ENCODE measurements at places on chromosomes 2 and 18.

GRCh38 chr2:71423817-71424420 lies 29.4 kb upstream of the DYSF start:
- DNase-seq: no peak

- DNase-seq: no peak
Measured at GRCh38 chr2:209074711-209075110, 349.1 kb upstream of the MAP2 start.

DNA sequence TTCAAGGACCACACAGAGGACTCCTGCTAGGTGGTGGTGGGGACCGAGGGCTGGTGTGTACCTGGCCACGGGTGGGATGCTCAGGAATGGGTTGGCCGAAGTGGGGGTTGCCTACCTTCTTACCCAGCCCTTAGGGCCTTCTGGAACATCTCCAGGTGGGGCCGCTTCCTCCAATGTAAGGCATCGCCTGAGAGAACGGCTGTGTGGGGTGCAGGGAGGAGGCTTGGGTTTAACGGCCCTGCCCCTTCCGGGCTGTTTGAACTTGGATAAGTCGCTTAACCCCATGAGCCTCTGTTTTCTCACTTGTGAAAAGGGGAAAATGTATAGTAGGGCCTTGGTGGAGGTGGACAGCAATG lies 35.0 kb downstream of the EMILIN2 start:
- DNase-seq: no peak

DNA sequence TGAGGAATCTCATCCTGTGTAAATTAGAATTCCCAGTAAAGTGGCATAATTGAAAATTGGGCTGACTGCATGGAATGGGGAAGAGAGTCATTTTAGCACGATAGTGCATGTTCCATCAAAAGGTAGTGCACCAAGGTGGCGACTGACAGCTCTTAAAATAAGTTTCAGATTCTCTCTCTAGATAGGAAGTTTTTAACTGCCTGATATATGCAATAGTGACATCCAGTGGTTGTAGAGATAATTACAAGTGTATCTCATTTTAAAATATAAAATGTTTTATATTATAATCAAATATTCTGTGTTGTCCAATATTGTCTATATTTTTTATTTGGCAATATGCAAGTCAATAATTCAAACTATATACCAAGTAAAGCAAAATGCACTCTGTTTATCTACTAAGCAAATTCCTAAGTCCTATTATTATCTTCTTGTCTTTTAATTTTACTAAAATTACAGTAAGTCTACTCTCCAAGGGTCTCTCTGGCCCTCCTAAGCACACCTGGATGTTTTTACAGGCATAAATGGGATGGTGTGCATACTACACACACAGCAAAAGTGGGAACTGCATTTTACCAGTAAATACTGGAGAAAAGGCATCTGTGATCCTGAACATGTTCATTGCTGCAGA lies 397.7 kb upstream of the HNRNPA3 start:
- no peak for DNase-seq

DNA sequence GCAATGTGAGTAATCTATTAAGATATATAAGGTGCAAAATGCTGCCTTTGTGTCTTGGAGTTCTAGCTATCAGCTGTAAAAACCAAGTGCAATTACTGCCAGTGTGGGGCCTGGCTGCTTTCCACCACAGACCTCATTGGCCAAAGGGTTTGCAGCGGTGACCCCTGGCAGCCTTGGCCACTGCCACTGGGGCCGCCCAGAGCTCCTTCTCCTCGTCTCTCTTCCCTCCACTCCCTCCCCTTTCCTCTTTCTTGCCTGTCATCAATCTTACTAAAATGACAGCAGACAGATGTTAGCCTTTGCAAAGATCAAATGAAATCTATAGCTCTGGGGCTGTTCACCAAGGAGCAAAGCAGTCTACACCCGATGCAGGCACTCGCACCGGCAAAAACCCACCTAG lies 986.3 kb downstream of the BCL11A start:
- no peak for DNase-seq

- DNase-seq: no peak
Measured at GRCh38 chr18:57644540-57644939, 22.9 kb upstream of the NARS1 start.

- no peak for DNase-seq
Measured at GRCh38 chr2:26940001-26940400, 30.4 kb upstream of the MAPRE3 start.

- no peak for DNase-seq
Measured at GRCh38 chr2:9370746-9371145, 52.6 kb downstream of the ITGB1BP1 start.

GRCh38 chr2:109128048-109128615 lies 873 bp upstream of the SH3RF3 start:
- peak; percentile 84 for DNase-seq

GRCh38 chr2:12338946-12339697 lies 377.6 kb upstream of the TRIB2 start:
- no peak for DNase-seq

GRCh38 chr2:237320801-237321560 lies 93.0 kb downstream of the COL6A3 start:
- DNase-seq: no peak

GRCh38 chr18:33577685-33578517 lies at the start of gene ASXL3:
TSS of gene ASXL3 (plus strand) at chr18:33578219. CDS start at chr18:33578632, 413 bp downstream.
- peak; percentile 49 for DNase-seq

- no peak for DNase-seq
Measured at GRCh38 chr2:72815655-72816278, 10.1 kb downstream of the EXOC6B start.

- DNase-seq: no peak
Measured at GRCh38 chr2:168244318-168244717, 3.1 kb downstream of the STK39 start.

DNA sequence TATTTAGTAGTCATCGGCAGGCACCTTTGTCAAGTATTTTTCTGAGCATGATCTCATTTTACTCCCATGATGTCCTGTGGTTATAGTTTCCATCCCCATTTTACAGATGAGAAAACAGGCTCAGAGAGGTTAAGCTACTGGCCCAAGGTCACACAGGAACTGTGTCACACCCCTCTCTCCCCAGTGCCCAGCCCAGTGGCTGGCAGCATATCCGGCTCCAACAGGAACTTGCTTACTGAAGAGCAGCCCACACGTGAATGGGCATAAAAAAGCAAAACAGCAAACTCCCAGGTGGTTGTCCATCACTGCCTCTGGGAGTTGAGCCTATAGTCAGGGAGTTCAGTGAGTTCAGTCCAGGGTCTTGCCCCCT lies 8.3 kb upstream of the KLF11 start:
- no peak for DNase-seq

Measured in anterior cingulate cortex (tissue), 58 donors.